Stimulated activated CD8-positive, alpha-beta memory T cell treated with anti-CD3 and anti-CD28 coated beads, Interleukin-7, amount 100 ng/mL, for 1 hour (primary cell): ENCODE measurements at places on chromosomes 4 and X.

DNA sequence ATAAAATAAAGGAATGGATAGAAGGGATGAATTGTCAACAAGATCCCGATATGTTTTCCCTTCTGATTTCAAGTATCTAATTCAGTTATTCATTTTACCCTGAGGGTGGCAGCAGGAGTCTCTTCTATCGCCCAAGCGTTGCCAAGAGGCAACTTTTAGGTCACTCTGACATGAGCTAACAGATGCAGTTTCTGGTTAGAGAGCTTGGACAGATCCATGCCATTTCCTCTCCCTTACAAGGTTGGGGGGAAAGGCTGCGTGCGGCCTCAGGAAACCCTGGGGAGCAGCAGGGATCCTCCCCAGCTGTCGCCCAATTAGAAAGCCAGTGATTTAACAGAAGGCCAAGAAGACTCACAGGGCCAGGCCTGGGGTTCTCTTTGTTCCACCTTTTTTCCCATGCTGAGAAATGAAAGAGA, 35.3 kb upstream of the WAS start:
- DNase-seq = peak; percentile 6

DNA sequence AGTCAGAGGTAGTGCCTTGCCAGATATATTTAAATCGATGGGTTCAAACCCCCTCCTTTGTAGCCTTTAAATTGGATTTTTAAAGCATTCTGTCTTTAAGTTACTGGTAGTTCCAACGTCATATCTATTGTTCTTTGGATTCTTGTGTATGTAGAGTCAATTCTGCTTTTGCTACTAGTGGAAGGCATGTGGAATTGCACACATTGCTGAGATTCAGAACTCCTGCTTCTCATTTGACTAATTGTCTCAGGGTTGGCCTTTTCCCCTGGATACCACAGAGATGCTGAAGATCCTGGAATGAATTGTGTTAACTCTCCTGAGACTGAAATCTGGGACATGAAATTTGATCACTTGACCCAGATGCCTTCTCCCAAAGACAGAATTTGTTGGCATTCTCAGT, 328.3 kb upstream of the RPS6KA3 start:
- no peak for DNase-seq

- no peak for DNase-seq
Measured at GRCh38 chr4:82975792-82976191, 34.8 kb downstream of the LIN54 start.

DNA sequence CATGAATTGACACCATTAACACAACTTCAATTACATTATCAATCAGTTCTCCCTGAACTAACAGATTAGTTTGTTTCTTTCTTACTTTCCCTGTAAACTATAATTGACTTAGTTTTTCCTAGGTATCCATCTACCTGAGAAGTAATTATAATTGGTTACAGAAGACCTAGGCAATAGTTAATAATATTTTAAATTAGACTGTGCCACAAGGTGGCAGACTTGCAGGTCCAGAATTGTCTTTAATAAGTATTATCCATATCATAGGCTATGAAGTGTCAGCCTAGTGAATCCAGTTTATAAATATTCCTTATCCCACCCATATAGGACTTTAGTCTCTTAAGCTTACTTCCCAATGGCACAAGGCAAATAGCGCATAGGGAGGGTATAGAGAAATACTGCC, 48.9 kb upstream of the FAM47B start:
- no peak for DNase-seq

DNA sequence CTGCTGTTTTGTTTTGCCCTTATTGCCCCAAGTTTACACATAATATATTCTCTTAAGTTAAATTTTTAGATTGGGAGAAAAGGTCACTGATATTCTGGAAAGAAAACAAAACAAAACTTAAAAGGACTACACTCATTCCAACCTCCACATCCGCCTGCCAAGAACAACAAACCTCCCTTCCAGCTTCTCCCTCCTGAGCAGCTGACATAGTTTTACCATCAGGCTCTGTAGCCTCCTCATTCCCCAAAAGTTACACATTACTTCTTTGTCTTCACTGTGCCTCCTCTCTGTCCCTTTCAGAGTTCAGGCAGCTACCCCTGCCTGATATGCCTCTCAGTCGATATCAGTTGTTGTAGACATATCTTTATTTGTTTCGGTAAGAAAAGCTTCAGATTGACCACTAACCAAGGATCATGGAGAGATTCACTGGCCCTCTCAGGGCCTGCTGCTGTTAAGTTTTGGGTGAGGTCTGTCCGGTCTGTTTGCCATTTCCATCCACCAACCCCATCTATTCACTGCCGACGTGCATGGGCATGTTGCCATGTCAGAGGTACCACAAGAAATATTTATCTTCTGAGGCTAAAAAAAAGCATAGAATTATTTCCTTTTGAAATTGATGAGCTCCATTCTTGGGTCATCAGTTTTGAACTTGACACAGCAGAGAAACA, 164.1 kb downstream of the GASK1B start:
- DNase-seq = no peak

GRCh38 chrX:10230222-10230621, 73.4 kb downstream of the CLCN4 start:
- no peak for DNase-seq

DNA sequence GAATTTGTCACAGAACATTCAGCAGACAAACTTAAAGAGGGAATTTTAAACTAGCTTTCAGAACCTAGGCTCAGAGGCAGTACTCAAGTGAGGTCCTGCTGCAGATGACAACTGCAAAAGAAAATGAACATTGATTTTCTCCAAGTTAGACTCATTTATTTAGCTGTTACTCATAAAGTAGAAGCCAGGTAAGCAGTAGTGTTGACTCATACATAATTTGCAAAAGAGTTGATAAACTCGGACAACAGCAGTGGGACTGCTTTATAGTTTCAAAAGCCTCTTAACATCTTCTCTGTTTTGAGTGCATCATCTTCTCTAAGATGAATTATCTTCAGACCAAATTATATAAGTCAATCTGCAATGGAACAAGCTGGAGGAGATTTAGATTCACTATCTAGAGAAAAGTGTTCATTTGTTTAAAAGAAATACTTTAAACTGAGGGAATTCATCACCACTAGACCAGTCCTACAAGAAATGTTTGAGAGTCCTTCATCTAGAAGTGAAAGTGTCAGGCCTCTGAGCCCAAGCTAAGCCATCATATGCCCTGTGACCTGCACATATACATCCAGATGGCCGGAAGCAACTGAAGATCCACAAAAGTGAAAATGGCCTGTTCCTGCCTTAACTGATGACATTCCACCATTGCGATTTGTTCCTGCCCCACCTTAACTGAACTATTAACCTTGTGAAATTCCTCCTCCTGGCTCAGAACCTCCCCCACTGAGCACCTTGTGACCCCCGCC, 49.5 kb downstream of the COQ2 start:
- DNase-seq = no peak

GRCh38 chr4:11446155-11446811, 17.6 kb upstream of the HS3ST1 start:
- no peak for DNase-seq

- no peak for DNase-seq
Measured at GRCh38 chr4:8268211-8268610, 1.3 kb upstream of the HTRA3 start.

- DNase-seq = no peak
Measured at GRCh38 chr4:24753519-24753918, 41.9 kb upstream of the SOD3 start.

DNA sequence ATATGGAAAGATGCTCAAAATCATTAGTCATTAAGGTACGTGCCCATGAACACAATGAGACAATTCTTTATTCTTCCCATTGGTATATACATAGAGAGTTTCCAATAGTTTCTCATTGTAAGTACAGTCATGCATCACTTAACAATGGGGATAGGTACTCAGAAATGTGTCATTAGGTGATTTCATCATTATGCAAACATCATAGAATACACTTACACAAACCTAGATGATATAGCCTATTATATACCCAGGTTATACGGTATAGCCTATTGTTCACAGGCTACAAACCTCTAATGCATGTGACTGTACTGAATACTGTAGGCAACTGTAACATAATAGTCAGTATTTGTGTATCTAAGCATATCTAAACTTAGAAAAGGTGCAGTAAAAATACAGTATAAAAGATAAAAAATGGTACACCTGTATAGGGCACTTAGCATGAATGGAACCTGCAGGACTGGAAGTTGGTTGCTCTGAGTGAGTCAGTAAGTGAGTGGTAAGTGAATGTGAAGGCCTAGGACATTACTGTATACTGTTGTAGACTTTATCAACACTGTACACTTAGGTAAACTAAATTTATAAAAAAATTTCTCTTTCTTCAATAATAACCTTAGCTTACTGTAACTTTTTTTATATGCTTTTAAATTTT, 49.6 kb downstream of the KLHL13 start:
- no peak for DNase-seq

DNA sequence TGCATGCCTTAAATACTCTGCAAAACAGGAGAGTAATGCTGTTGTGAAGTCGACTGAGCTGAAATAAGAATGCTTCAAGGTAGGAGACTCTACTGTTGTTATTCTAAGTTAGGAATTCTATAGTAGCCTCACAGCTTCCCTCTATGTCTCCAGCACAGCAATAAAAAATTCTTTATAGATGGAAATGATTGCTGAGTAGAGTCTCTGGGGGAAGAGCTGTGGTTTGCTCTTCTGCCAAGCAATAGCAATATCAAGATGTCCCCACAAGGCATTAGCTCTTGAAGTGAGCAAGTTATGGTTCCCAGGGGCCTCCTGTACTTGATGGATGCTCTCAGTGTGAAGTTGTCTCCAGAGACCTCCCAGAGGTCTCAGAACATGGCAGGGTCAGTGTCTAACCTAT, 880.6 kb upstream of the FRG1 start:
- no peak for DNase-seq

GRCh38 chr4:98092833-98093439, 50.3 kb downstream of the STPG2 start:
- no peak for DNase-seq

GRCh38 chr4:100721077-100721476, 203.3 kb upstream of the EMCN start:
- no peak for DNase-seq

GRCh38 chr4:11409632-11410031, 19.1 kb downstream of the HS3ST1 start:
- no peak for DNase-seq

DNA sequence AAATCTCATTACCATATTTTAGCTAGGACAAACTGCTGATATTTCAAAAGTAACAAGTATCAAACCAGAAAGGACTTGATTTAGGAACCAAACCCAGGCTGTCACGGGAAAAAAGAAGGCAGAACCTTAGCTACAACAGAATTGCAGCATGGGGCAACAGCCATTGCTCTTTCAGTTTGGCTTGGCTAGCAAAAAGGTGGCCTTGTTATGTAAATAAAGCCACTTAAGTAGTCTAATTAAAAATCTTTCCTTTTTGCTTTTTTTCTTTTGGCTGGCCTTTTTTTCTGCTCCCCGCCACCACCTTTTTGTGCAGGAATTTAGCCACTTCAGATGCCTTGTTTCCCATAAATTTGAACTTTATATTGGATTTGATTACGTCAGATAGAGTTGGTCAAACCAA, 235.9 kb downstream of the CPXCR1 start:
- no peak for DNase-seq

DNA sequence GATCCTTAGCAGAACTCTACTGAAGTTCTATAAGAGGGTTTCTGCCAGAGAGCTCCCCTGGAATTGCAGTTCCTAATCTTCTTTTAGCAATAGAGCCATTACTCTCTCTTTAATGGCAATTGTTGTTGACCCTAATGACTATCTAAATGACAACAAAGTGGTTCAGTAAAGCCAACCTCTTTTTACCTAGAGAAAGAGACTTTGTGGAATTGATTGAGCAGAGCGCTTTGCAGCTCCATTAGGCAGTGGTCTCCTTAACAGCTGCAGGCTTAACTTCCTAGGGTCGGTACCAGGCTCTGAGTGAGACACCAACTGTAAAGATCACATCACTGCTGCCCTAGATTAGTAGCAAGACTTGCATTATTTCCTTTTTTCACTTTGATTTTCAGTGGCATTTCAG, 1472.9 kb upstream of the TENM3 start:
- no peak for DNase-seq

GRCh38 chr4:109875106-109875505, 27.2 kb downstream of the LRIT3 start:
- DNase-seq = no peak

DNA sequence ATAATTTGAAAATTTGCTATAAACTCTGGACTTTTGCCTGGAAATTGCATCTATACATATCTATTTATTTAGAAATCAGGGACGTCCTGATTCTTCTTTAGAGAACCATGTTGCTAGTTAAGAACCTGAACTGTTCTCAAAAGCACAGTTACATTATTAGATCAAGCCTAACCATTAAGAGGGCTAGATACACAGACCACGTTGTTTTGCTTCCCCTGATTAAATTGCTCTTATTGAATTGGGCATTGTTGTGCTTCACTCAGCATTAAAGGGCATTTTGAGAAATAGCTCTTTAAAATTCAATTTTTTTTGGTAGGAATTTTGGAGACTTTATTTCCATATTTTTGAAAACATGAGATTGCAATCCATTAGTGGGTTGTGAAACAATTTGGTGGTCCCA, 44.4 kb downstream of the FIP1L1 start:
- DNase-seq = no peak

DNA sequence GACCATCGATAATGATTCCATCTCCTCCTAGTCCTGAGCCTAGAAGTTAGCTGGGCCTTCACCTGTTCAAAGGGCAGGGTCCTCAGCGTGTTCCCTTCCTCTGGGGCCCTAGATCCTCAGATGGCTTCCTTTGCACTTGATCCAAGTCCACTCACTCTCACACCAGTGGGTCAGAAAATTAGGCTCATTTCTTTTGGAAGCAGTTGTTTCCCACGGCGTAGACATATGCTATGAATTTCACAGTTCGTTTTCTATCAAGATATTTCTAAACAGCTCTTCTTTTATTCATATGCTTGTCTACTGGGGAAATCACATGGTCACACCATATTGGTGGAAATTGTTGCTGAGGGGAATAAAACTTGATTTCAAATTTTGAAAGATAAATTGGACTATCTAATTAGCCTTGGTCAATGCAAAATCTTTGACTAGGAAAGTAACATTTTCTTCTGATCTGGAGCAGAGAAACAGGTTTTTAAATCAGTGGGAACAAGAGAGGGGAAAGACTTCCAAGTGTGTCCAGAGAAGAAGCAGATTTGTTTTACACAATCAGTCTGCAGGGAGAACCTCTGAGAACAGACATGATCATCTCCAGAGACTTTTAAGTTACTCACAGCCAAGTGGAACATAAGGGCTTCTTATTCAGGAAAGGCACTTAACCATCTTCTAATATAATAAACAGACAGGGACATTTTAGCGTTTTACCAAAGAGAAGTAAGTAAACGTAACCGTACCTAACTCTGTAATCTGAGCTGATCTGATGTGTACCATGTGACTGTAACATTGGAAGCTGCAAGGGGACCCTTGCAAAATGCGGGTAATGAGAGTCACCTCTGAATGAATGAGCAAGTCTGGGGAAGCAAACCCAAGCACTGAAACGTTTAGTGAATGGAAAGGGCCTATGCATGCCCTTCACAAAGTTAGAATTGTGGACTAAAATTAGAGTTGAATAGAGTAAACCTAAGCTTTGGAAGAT, 455.7 kb upstream of the FAT1 start:
- DNase-seq = no peak

- DNase-seq = no peak
Measured at GRCh38 chr4:182683661-182684060, 233.5 kb downstream of the DCTD start.
